ENCODE measurements at places on chromosomes 16 and 17.

DNA sequence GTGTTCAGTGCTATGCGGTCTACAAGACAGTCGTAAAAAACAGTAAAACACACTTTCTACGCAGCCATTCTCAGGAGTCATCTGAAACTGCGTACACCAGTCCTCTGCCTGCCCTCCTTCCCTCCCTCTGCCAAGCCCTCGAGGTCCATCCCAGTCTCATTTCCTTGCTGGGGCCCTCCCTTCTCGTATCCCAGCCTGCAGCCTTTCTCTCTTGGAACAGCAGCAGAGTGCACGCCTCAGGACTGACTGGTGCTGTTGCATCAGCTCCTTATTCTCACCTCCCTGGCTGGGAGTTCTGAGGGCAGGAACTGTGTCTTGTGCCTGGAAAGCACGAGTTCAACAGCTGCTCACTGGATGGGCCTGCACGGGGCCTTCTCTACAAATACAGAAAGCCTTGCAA lies 12.5 kb downstream of the FAHD1 start:
- peak; percentile 45 for DNase-seq

DNA sequence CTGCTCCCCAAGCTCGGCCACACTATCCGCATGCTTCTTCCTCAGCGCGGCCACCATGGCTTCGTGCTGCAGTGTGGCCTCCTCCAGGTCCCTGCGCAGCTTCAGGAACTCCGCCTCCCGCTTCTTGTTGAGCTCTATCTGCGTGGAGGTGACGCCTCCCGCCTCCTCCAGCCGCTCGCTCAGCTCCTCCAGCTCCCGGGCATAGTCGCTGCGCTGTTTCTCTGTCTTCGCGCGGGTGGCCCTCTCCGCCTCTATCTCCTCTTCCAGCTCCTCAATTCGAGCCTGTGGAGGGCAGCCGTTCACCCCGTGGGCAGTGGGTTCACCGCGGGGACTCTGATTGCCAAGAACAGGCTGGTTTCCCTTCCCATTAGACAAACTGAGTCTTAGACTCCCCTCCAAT lies 19.0 kb downstream of the MYH3 start:
- DNase-seq: no peak

GRCh38 chr16:78094166-78094565 lies 5.3 kb upstream of the WWOX start:
- no peak for DNase-seq

DNA sequence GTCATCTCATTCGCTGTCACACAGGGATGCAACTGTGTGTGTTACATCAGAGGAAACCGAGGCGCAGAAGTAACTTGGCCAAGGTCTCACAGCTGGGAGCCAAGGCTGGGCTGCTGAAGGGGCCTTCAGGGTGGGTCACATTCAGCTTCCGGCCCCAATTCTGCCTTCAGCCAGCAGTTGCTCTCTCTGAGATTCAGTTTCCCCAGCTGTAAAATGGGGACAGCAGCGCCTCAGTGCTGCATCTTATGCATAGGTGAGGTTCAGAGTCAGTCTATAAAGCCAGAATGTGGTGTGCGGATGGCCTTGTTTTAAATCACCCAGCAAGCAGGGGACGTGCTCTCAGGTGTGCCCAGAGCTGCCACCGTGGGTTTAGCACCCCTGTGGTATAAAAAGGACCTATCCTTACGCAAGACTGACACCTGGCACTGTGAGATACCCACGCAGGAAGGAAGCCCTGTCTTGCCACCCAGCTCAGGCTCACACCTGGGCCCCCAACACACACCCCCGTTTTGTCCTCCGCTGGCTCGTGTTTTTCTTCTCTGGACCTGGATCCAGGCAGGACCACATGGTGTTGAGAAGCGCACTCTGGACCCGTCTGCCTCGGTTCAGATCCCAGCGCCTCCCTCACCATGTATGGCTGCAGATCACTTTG lies 94.6 kb upstream of the GSE1 start:
- DNase-seq: no peak

DNA sequence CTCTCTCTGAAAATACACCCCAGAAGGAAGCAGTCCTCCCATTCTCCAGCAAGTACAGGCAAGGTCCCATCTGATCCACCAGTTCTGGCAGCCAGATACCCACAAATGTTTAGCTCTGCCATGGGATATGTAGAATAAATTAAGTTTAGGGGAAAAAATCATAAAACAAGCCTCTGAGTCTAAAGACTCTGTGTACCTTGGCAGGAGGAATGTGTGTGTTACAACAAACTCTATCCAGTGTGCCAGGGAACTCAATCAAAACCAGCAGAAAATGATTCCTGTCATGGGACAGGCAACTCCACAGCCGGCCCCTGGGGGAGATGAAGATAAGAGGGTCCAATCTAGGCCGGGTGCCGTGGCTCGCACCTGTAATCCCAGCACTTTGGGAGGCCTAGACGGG lies 73.4 kb downstream of the MRM3 start:
- DNase-seq: no peak

DNA sequence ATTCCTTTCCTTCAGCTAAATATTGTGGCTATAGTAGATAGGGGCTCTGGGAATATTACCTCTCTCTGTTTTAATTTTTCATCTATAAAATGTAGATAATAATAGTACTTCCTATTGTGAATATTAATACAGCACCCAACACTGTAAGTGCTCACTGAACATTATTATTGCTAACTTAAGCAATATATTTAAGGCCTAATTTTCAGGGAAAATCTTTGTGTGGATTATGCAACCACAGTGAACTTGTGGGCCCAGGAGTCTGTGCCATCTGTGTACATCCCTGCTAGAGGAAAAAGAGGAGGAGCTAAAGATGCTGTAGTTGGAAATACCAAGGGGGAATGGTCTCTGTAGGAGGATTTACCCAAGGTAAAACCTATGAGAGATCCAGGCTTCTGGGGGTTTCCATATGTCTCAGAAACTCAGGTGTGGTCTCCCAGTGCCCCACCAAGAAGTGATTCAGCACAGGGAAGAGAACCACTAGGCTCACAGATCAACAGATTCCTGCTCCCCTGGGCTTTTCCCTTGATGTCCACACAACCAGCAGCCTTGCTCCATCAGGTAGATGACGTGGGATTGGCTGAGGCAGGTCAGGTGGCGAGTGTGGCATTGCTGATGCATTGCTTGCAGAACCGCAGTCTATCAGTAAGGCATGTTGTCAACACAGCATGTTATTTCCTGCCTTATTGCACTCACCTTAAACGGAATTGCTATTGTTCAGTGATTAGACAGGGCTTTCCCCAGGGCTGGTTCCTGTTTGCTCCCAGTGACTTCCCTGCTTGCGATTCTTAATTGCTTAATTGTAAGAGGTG lies 1.6 kb upstream of the N4BP1 start:
- DNase-seq: no peak

- no peak for DNase-seq
Observed at GRCh38 chr17:45409659-45410076, 23.0 kb downstream of the ARHGAP27 start.

DNA sequence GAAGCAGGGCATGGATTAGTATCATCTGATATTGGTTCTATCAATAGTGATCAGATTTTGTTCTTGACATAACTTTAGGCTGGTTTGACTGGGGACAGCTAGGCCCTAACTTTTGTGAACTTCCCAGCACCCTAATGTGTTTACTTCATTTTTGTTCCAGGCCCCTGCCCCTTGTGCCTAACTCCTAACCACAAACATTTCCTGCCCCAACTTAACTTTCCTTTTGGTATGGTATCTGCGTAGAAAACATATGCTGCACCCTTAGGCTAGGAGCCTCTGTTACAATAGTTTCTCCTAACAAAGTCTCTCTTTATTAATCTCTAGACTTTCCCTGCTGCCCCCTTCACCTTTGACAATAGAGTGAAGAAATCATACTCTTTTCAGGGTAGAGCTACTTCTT lies 2.5 kb downstream of the ADPRM start:
- no peak for DNase-seq

DNA sequence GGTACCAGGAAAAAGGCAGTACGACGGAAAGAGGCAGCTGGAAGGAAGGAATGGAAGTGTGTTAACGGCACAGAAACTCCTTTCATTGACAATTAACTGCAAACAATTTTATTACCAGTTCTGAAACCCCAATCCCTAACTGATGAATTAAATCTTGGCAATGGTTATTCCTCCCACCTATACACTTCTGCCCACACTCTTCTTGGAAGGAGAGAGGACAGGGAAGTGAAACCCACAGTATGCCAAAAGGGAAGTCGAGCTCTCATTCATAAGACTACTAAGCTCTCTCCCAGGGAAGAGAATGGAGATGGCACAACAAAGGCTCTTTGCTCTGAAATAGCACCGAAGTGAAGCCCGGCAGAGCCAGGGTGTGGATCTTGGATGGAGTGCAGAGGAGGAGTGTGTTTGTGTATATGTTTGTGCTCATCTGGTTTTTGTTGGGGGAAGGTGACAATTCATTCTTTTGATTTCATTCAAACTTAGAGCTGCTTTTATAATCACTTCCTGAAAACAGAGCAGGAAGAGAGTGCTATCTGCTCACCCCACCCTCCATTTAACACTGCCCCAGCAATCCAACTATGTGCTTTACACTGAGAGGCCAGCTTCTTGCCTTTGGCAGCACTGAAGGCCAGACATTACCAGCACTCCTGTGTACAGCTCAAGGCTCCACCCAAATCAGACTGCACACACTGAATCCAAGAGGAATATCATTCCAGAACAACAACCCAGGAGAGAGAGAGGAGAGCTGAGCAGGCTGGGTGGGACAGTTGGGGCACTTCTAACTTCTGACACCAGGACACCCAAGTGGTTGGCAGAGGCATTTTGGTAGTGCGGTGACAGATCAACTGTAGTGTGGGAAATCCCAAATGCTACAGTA lies 68.7 kb downstream of the HIC1 start:
- peak; percentile 46 for DNase-seq

DNA sequence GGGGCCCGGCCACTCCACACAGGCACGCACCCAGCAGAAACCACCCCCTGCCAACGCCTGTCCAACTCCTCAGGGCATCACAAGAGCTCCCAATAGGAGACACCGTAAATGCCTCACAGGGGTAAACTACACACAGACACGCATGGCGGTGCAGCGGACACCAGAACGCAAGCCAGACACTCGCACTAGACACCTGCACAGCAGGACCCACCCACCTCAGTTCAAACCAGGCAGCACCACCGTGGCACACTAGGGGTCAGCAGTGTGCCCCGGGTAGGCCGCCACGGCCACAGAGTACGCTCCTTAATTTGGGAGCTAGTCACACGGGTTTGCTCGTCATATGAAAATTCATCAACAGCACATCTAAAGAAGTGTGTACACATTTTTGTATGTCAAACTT lies 3.4 kb downstream of the SLC38A10 start:
- peak; percentile 54 for DNase-seq

DNA sequence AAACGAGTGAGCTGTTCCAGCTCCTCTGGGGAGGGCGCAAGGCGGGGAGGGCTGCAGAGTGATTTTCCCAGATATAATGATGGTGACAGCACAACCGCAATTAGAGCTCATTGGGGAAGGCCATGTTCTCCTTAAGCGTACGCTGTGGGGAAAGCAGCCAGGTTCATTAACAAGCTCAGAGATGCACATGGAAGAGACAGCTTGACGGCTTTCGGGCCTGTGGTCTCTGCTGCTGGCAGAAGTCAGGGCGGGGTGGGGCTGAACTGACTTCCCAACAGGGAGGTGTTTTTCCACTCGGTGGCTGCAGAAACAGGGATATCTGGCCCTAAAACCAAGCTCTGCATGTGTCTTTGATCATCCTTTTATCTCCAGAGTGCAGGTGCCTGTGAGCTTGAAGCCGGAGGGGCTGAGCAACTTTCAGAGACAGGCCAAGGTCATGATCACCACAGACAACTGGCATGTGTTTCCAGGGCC lies 24.0 kb upstream of the CACNG1 start:
- no peak for DNase-seq

DNA sequence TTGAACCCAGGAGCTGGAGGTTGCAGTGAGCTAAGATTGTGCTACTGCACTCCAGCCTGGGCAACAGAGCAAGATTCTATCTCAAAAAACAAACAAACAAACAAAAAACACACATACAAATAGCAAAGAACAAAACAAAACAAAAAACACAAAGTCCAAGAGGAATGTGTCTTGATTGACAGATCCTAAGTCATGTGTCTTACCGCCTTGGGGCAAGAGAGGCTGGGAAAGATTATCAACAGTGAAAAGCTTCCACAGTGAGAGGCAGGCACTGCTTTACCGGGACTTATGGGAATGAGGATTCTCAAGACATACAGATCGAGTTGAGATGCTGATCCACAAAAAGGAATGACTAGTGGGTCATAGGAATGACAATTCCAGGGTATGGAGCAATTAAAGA lies 62.7 kb upstream of the GAS7 start:
- no peak for DNase-seq

DNA sequence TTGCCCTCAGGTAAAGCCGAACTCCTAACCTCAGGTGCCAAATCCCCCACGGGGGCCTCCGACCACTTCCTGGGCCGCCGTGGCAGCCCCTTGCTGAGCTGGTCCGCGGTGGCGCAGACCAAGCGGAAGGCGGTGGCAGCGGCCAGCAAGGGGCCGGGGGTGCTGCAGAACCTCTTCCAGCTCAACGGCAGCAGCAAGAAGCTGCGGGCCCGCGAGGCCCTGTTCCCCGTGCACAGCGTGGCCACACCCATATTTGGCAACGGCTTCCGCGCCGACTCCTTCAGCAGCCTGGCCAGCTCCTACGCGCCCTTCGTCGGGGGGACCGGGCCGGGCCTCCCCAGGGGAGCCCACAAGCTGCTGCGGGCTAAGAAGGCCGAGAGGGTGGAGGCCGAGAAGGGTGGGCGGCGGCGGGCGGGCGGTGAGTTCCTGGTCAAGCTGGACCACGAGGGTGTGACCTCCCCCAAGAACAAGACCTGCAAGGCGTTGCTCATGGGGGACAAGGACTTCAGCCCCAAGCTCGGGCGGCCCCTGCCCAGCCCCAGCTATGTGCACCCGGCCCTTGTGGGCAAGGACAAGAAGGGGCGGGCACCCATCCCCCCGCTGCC lies 51.6 kb downstream of the ACTG1 start:
- DNase-seq: no peak

DNA sequence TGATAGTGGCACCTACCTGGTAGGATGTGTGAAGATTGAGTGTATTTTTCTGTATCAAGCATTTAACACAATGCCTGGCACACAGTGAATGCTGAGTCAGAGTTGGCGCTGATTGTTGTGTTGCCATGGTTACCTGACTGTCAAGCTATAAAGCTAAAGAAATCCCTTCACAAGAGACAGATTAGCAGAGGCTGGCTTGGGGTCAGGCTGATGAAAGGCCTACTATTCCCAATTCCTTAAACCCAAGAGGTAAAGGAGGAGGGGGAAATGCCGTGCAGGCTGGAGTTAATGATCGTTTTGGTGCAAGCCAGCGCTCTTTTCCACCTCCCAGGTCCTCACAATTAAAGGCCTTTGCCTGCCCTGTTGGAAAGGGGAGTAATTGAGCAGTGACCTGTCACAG lies 5.9 kb downstream of the CLEC19A start:
- no peak for DNase-seq

GRCh38 chr16:3145660-3146059 lies 10.8 kb downstream of the ZNF213 start:
- DNase-seq: no peak

DNA sequence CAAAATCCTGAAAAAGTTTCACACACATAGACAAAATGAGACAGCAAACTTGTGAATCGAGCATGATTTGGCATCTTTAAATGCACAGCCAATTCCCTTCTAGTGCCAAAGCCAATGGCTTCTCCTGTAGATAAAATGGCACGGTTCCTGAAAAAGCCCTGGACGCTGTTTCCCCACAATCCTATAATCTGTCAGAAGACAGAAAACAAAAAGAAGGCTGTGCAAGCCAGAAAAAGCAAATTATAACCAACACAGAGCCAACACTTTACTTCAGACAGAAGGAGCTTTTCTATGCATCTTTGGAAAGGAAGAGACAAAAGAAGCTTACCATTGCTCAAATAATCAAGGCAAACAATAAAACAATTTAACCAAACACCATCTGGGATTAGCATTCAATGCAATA lies 23.8 kb downstream of the FAM222B start:
- DNase-seq: no peak
